Activated CD8-positive, alpha-beta memory T cell treated with anti-CD3 and anti-CD28 coated beads for 36 hours (primary cell): ENCODE measurements at places on chromosomes 4 and X. TPM values are rescaled to one million over a fixed set of nuclear protein-coding genes. Genes with fewer than 3 reads are reported as not detected.

CSAG1 gene
- total RNA-seq = not detected

HELT gene
- not detected for total RNA-seq

ZAR1 gene
- total RNA-seq = not detected

ETDA gene
- total RNA-seq = not detected

GC gene
- not detected for total RNA-seq

NDNF gene
- total RNA-seq = 0.19 TPM

PLK4 gene
- 40.5 TPM for total RNA-seq

TRIML2 gene
- total RNA-seq = not detected

SLITRK4 gene
- total RNA-seq = not detected

RNF128 gene
- not detected for total RNA-seq

SLC34A2 gene
- total RNA-seq = not detected

SMIM10L2A gene
- 0.61 TPM for total RNA-seq

RNF4 gene
- total RNA-seq = 91.9 TPM

ANKRD37 gene
- total RNA-seq = 16.1 TPM

NAP1L2 gene
- total RNA-seq = 1.6 TPM

FHDC1 gene
- 0.04 TPM for total RNA-seq

RBM46 gene
- total RNA-seq = not detected

MCUB gene
- total RNA-seq = 66.3 TPM

FAM47A gene
- total RNA-seq = not detected

ANXA10 gene
- total RNA-seq = not detected

ATP2B3 gene
- not detected for total RNA-seq

ZDHHC15 gene
- 0.13 TPM for total RNA-seq

KCNIP4 gene
- not detected for total RNA-seq

XAGE1A gene
- not detected for total RNA-seq

CDX4 gene
- total RNA-seq = not detected

UCHL1 gene
- 2.3 TPM for total RNA-seq

NPNT gene
- not detected for total RNA-seq

RENBP gene
- 6.3 TPM for total RNA-seq

OTUD6A gene
- not detected for total RNA-seq

SOX3 gene
- not detected for total RNA-seq

SOWAHB gene
- not detected for total RNA-seq

ELMOD2 gene
- 15.9 TPM for total RNA-seq

GPC4 gene
- not detected for total RNA-seq

RAB9A gene
- total RNA-seq = 29.6 TPM

RPL36A gene
- total RNA-seq = 390 TPM

RAB33B gene
- 4.9 TPM for total RNA-seq

VSIG4 gene
- not detected for total RNA-seq

TMEM35A gene
- not detected for total RNA-seq

MAGEA12 gene
- total RNA-seq = not detected

ADH1A gene
- total RNA-seq = not detected

PAPSS1 gene
- total RNA-seq = 27.7 TPM

SORCS2 gene
- total RNA-seq = not detected

IL2 gene
- total RNA-seq = 163 TPM
